Mesendoderm (in vitro differentiated cells): ENCODE measurements at places on chromosomes 7 and 10.
A peak's percentile ranks its signal among the peaks of the same experiment; 100 is the strongest.

DNA sequence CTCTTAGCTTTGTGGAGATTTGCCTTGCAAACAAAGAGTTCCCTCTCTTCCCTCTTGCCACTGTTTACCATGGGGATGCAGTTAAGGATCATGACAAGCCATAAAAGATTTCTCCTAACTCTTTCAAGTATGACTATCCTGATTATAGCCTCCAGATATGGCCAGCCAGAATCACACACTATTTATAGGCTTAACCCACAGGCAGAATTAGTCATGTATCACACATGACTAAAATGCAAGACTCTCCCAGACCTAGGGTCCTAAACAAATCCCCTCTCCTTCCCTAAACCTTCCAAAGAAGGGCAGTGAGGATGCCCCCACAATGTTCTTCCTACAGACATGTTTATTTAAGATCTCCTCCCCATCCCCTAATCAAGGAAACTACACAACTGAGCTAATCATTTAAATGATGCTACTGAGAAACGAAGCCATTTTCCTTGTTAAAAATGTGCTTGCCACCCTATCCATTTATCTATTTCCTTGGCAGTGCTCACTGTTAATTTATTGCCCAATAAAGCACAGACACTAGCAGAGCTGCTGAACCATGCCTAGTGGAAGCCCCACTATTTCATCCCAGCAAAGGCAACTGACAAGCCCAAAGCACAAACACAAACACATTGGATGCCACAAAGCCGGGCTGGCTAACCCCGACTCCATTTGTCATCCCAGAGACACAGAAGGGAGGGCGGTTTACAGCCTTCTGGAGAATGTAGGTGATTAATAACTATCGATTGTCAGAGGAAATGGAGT, 363.4 kb downstream of the KCNMA1 start:
- DNase-seq, result no peak

DNA sequence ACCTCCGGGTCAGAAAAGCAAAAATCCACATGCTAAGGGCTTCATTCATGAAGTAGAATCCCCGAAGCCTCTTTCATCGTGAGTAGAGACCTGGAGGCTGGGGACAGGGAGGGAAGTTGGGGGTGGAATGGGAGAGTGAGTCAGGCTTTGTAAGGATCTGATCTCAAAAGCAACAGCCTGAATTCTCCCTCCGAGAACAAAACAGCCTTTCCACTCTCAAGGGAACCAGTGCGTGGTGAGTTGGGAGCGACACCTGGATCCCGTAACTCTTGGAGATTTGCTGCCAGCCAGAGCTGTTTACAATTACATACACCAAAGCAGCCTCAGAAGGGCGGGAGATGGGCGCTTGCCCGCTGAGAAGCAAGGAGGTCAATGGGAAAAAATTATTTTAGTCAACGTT, 10.8 kb downstream of the AFAP1L2 start:
- DNase-seq, result no peak

DNA sequence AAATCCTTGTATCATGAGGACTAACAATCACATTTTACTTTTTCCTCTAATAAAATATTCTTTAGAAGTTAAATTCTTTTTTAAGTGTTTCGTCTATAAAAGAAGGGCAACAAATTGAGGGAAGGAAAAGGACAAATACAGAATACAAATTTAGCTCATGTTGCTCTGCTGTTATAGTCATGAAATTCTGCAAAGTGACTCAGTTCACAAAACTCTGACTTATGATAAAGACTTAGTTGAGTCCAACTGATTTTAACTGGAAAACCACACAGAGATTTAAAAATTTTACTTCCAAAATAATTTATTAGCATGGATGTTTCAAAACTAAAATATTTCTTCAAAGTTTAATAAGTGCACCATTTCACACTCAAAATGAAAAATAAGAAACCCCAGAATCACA, 75.0 kb upstream of the GPR22 start:
- DNase-seq, result no peak

GRCh38 chr7:107047902-107048782, 3.6 kb downstream of the PRKAR2B start:
- peak; percentile 56 for DNase-seq

- DNase-seq, result no peak
Measured at GRCh38 chr7:139087212-139087611, 22.3 kb downstream of the ZC3HAV1 start.

DNA sequence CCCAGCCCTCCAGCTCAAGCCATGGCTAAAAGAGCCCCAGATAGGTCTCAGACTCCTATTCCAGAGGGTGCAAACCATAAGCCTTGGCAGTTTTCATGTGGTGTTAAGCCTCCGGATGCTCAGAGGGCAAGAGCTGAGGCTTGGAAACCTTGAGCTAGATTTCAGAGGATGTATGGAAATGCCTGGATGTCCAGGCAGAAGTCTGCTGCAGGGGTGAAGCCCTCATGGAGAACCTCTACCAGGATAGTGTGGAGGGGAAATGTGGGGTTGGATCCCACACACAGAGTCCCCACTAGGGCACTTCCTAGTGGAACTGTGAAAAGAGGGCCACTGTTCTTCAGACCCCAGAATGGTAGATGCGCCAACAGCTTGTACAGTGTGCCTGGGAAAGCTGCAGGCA, 13.2 kb upstream of the HPSE2 start:
- no peak for DNase-seq

GRCh38 chr10:113137941-113138685, 188.1 kb downstream of the TCF7L2 start:
- DNase-seq, result no peak

GRCh38 chr10:84718877-84719616, 390.7 kb downstream of the CCSER2 start:
- DNase-seq, result no peak

GRCh38 chr10:120460186-120460585, 3.2 kb downstream of the PLPP4 start:
- DNase-seq, result no peak

DNA sequence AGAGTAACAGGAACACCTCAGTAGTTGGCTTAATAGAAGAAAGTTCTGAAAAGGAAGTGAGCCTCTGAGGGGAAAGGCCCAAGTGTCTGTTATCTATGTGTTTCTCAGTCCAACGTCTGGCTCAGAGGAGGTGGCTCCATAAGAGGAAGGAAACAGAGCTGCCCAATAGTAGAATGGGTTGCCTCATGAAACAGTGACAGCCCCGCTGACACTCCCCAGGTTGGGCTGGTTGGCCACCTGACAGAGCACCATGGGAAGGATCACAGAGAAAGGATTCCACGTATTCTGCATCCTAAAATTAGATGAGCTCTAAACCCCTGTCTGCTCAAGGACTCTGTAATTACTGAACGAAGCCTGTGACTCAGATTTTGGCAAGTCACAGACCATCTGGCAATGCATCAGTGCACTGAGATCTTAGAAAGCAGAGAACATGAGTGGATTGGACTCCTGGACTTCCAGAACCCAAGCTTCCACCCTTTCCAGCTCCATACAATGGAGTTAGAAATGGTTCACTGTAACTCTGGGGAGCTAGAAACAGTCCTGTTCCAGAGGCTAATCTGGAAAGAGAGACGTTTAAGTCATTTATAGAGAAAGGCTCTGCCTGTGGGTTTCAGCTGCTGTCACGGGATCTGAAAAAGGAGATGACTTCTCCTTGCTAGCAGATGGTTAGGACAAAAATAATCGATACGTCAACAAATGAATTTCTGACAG, 2.9 kb downstream of the PKD2L1 start:
- DNase-seq, result no peak

DNA sequence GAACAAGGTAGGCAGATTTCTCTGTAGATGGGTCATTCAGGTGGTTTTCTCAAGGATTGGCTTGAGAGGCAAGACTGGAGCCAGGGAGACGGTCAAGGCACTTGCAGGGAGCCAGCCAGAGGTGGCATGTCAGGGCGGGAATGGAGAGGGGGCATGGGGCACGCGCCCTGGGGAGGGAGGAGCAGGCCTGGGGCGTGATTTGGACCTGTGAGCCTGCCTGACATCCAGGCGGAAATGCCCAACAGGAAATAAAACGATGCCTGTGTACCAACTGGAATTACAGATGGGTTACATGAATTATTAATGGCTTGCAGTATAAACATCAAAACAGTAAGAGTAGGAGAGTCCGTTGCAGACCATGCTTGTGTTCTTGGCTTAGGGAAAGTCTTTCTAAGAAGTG, 8.6 kb upstream of the SUN1 start:
- no peak for DNase-seq

DNA sequence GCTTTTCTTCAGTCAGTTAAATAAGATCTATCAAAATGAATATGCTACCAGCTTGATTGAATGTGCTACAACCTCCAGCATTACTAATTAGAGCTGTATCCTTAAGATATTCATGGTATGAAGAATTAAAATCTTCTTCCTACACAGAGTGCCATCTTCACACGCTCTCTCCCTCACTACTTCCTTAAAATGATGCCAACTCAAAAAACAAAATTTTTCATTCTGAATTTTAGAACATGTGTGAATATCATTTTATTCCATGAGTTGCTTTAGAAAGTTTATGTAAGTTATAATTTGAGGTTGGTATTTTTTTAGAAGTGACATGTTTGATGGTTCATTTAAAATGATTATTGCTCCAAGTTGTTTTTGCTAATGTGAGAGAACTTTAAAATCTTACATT, 407.5 kb upstream of the CELF2 start:
- DNase-seq, result no peak

DNA sequence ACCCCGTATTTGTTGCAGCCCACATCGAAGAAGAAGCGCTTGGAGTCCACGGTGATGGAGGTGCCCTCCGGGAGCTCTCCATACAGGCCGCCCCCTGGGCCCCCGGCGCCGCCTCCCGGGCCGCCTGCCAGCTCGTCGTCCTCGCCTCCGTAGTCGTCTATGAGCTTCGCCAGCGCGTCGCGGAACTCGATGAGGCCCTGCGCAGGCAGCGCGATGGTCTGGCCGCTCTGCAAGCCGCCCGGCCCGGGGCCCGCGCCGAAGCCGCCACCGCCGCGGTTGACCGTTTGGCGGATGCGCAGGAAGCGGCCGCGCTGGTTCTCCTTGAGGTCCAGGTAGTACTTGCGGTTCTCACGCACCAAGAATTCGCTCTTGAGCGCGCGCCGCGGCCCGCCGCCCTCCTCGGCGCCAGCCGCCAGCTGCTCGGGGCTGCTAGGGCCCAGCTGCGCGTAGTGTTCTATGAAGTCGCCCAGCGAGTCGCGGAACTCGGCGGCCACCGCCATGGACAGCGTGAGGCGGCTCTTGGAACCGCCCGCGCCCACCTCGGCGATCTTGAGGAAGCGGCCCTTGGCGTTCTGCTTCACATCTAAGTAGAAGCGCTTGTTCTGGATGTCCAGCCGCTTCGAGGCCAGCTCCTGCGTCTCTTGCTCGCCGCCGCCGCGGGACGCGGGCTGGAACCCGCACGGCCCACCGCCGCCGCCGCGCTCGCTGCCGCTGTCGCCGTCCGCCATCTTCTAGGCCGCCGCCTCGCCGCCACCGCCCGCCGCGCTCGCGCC, 523 bp downstream of the PURB start:
- peak; percentile 61 for DNase-seq

- peak; percentile 92 for DNase-seq
Measured at GRCh38 chr10:102394079-102394800, 1.3 kb upstream of the NFKB2 start.

GRCh38 chr10:89219513-89220218, 12.5 kb upstream of the CH25H start:
- DNase-seq, result no peak

- DNase-seq, result no peak
Measured at GRCh38 chr7:17546592-17546991, 248.1 kb downstream of the AHR start.

- no peak for DNase-seq
Measured at GRCh38 chr10:104351919-104352318, 1.7 kb upstream of the CFAP58 start.

DNA sequence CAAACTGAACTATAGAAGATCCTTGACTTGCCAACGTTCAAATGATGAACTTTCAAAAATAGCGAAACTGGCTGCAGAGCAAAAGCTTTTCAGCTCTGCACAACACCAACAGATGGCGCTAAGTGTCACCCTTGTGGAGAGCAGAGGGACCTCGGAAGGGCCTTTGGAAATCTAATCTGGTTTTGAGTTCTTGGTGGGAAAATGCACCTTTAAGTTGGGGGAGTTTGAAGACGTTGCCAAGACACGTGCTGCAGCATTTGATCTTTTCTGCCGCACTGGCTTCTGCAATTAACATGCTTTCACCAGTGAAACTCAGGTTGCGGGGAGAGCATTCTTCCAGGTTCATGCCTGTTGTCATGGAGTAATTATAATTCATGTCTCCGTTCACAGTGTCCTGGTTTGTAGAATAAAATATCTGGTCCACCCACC, 26.3 kb upstream of the WDR11 start:
- peak; percentile 81 for DNase-seq

GRCh38 chr10:5442065-5442989, 30.0 kb downstream of the NET1 start:
- DNase-seq, result peak; percentile 39

DNA sequence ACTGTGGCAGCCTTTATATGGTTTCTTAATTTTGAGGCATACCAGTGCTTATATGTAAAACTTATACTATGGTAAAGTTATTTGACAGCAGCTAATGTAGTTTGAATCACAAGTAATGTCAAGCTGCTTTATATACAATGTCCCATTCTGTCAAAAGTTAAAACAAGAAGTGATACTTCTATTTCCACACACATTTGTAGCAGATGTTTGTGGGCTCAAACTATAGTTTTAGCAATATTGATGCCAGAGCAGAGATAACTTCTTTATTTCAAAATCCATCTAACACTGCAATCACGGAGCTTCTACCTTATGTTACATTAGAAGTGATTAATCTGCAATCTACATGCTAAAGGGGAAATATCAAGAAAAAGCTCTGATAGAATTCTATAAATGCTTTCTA, 149.6 kb downstream of the ADK start:
- no peak for DNase-seq

- no peak for DNase-seq
Measured at GRCh38 chr7:26492816-26493215, 201.2 kb downstream of the SNX10 start.

- DNase-seq, result no peak
Measured at GRCh38 chr7:116227678-116228239, 17.4 kb downstream of the TES start.

- DNase-seq, result no peak
Measured at GRCh38 chr10:28266449-28267224, 36.2 kb downstream of the MPP7 start.

DNA sequence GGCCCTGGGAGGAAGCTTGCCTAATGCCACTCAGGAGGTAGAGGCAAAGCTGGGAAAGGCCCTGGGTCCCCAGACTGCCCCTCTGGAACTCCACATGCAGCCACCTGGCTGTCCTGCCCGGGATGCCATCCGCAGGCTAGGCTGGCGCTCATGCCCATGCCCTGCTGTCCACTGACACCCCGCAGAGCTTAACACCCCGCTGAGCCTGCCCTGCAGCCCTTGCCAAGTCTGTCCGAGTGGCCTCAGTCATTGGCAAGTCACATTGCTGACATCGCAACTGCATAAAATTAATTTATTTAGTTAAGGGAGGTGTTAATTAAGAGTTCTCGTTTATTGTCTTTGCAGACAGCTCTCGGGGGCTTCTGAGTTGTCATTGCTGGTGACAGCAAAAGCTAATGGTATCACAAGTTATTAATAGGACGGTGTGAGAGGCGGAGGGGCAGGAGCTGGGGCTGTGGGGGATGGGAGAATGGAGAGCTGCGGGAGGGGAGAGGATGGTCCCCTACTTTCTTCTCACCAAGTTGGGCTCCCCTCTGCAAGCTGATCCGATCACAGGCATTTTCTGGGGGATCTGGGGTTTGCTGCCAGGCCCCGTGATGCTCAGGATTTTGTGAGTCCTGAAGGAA, 55.6 kb upstream of the PCBD1 start:
- no peak for DNase-seq

GRCh38 chr10:131851346-131851745, 49.5 kb upstream of the PPP2R2D start:
- DNase-seq, result no peak

- no peak for DNase-seq
Measured at GRCh38 chr10:106957823-106958588, 206.5 kb downstream of the SORCS1 start.
